ENCODE measurements at places on chromosomes 2 and 18.
A peak's percentile ranks its signal among the peaks of the same experiment; 100 is the strongest.

GRCh38 chr2:238133499-238134392 is 4.7 kb upstream of the KLHL30 start:
- no peak for DNase-seq

DNA sequence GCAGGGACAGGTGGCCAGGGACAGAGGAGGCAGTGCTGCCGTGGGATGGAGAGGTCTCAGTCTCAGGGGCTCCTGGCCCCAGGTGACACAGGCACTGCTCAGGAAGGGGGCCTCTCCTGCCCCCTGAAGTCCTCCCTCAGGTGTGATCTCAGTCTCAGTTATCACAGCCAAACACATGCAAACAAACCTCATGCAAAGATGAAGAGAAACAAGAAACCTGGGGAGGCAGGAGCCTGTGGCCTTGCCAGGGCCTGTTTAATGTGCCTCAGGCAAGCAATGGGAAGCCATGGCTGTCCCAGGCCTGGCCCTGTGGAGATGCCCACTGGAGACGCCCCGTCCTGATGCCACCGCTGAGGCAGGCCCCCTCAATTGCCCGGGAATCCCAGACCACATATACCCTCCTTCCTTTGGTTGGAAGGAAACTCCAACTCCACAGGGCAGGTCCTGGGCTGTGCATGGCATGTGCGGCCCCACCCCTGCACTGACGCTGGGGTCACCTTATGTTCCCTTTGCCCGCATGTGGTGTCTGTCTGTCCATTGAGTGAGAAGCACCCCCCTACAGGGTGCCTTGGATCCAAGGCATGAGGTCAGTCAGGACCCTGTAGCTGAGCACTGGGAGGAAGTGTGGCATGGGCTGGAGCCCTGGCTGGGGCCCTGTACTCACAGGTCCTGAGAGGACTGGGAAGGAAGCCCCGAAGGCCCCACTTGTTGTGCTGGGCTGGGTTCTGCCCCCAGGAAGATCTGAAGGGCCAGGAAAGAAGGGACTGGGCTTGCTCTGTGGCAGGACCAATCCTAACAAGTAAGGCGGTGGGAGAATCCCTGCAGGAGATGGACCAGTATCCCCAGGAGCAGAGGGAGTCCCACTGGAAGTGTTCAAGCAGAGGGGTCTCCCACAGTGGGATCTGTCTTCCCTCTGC is 68.8 kb upstream of the RAB6C start:
- DNase-seq = no peak

GRCh38 chr2:40497251-40497859 is 45.5 kb upstream of the SLC8A1 start:
- no peak for DNase-seq

DNA sequence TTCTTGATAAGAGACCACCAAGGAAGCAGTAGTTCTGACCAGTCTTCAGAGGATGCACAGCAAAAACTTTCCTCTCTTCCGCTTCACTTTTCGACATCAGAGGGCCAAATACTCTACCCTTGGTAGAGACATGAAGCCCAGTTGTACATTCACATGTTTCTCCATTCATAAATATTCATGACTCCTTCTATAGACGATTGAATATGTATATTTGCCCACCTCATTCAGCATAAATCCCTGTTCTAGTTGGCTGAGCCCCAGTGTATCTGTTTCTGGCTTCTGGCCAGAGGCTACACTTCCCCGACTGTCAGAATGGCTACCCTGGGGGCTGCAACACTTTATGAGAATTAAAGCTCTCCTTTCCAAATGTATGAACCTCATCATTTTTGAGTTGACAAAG is 258.5 kb downstream of the ASXL3 start:
- no peak for DNase-seq

- no peak for DNase-seq
These were observed 109.4 kb upstream of the SLC38A11 start for GRCh38 chr2:165064743-165065142.

- no peak for DNase-seq
These were observed 13.6 kb downstream of the CCDC68 start for GRCh38 chr18:54945576-54946125.

DNA sequence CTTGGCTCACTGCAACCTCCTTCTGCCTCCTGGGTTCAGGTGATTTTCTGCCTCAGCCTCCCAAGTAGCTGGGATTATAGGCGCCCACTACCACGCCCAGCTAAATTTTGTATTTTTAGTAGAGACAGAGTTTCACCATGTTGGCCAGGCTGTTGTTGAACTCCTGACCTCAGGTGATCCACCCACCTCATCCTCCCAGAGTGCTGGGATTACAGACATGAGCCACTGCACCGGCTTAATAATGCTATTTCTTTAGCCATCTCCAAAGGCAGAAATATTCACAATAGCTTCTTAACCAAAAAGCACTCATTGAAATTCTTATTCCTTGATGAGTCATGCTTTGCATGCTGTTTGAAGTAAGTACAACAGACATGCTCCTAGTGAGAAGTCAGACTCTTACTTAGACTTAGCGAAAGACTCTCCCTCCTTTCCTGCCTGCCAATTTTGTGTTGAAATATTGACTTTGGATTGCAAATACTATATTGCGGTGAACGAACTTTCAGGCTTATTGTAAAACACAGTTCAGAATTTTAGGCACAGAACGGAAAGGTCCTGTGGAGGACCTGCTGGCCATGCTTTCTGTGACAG is 4.4 kb downstream of the ACTR3 start:
- peak; percentile 37 for DNase-seq

DNA sequence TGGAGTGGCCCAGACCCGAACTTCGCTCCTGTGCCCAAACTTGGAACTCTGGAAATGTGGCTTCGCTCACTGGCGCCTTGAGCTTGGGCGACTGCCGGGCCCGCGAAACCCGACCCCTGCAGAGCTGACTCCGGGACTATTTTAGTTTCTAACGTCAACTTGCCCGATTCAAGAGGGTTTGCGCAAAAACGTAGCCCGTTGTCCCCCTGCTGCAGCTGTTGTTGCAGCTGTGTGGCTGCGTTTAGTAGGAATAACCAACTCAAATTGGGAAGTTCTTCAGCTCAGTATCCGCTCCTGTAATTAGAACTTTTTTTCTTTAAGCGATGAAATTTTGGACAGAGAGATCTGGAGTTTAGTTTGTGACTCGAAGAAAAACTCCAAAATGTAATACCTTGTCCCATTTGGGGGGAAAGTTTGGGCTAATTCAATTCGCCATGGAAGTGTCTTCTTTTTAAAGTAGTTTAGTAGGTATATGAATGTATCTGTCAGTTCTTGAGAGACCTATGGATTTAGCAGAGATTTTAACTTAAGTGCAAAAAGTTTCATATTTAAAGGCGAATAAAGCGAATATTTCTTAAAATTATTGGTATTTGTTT is 559 bp downstream of the MYL12A start:
- peak; percentile 49 for DNase-seq

DNA sequence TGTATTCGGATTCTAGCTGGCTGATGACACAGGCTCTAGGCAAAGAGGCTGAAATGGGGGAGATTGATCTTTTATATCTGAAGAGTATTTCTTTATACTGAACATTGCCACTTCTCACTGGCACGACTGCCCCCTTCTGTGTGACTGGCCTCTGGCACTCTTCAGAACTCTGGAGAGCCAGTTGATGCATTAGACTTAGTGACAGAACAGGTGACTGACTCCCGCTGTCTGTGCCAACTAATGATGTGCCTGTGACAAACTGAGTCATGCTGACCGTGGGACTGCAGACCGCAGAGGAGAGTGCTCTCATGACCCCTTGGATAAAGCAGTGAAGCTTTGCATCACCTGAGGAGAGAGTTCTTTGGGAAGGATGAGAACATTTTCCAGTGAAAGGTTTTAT is 14.4 kb downstream of the MGAT5 start:
- no peak for DNase-seq

DNA sequence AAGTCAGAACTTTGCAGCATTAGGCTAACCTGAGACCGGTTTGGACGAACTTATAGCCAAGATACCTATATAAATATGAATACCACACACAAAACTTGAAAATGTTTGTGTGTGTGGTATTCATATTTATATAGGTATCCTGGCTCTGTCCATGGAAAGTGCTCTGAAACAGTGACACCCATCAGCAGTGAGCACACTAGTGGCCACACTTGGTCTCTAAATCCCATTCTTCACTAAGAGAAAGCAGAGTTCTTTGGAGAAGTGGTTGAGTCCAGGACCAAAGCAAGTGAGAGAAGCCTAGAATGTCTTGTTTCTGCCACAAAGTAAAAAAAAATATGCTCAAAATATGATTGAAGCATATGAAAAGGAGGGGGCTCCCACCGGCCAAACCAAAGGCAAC is 146.5 kb downstream of the TWIST2 start:
- DNase-seq = no peak

GRCh38 chr2:171346723-171347557 is 86.8 kb downstream of the METTL8 start:
- DNase-seq = no peak

GRCh38 chr18:45227001-45227742 is 388.1 kb upstream of the SLC14A2 start:
- DNase-seq = no peak

GRCh38 chr18:23401400-23402347 is 51.4 kb upstream of the RIOK3 start:
- no peak for DNase-seq

- no peak for DNase-seq
These were observed 24.3 kb downstream of the SMAD7 start for GRCh38 chr18:48926420-48926857.

GRCh38 chr2:100257939-100258338 is 64.4 kb downstream of the LONRF2 start:
- DNase-seq = no peak

- peak; percentile 36 for DNase-seq
These were observed 49.3 kb downstream of the TMX3 start for GRCh38 chr18:68665628-68666027.

DNA sequence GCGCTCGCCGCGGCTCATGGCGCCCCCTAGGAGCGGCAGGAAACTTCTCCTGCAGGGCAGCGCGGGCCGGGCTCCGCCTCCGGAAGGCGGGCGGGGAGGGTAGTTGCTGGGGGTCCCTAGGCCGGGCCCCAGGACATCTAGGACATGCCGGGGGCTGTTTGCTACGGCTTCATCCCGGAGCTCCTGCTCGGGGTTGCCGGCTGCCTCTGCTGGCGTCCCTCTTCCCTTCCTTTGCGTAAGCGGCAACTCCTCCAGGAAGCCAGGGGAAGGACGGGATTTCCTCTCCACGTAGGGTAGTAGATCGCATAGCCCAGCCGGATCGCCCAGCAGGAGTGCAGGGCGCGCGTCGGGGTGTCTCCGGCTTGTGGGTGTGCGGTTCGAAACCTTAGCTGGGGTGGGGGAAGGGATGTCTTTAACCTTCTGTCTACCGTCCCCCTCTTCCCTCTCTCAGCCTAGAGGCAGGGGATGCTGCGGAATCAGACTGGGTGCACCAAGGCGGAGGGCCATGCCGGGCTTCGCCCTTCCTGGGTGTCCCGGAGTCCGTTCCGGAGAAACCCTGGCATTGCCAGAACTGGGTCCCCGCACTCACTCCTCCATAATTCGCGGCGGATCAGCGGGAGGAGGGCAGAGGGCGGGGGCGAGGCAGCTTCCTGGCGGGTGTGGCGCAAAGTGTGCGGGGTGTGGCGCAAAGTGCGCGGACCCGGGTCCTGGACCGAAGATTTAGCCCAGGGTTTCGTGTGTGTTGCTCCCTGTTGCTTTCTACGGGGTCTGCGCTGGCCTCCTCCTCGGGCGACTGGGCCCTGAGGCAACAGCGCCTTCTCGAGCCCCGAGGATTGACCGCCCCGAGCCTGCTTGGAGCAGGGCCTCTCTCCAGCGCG is 12.2 kb upstream of the SKOR2 start:
- no peak for DNase-seq

DNA sequence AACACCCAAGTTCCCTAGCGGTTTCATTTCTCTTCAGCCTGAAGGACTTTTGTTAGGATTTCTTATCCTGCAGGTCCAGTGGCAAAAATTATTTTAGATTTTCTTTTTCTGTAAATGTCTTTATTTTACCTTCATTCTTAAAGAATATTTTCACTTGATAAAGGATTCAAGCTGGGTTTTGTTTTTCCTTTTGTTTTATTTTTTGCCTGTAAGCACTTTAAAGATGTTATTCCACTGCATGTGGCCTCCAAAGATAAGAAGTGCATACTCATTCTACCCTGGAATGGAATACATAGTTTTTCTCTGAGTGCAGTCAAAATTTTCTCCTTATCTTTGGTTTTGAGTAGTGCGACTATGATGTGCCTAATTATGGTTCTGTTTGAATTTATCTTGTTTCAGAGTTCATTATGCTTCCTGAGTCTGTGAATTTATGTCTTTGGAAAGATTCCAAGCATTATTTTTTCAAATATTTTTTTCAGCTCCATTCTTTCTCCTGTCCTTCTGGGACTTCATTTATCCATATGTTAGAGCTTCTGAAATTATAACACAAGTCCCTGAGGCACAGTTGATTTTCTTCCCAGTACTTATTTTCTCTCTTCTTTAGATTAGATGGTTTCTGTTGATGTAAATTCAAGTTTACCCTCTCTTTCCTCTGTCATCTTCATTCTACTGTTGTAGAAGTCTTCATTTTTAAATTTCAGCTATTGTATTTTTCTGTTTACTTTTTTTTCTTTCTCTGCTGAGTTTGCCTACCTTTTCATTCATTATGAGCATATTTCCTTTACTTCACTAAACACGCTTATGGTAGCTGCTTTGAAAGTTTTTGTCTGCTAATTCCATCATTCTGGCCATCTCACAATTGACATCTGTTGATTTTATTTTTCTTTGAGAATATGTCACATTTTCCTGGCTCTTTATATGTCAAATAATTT is 69.6 kb downstream of the MAPRE2 start:
- DNase-seq = no peak

DNA sequence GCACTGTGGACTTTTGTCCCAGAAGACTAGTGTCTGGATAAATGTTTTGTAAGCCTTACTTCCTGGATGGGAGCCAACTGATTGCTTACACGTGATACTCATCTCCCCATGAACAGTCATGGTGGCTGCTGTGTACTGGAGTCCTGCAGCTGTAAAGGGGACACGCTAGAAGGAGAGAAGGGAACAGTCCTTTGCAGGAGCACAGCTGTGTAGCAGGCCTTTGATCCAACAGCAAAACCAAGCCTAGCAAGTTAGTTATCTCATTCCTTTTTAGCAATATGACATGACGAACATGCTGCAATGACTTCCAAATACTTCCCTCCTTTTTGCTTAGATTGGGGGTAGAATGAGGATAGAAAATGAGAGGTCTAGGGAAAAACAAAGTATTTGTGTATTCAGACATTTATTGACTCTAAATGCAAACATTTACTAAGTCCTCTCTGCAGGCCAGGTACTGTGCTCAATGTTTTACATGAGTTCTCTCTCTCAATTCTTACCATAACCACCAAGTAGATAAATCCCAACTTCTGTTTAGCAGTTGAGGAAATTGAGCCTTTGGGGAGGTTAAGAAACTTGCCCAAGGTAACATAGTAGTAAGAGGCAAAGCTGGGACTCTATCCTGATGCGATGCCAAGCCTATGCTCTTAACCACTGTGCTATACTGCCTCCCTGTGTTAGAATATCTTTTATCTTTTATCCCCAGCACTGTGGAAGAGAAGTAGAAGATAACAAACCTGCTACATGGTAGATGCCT is 55.4 kb upstream of the CD28 start:
- peak; percentile 75 for DNase-seq

DNA sequence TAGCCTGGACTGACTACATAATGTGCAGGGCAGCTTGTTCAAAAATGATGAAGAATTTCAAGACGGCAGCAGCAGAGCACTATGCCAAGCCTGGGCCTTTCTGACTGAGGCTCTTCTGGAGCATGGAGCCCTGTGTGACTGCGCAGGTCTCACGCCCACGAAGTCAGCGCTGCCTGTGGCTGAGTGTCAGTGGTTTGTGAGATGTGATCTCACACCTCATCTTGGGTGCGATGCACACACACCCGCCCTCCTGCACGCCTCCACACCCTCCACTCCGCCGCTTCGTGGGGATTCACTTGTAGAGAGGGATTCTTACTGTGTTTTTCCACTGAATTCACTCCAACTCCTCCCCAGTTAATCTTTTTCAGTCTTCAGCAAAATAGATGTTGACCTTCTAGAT is 103.9 kb downstream of the VIT start:
- DNase-seq = no peak

Measured in suppressor macrophage (primary cell).